ENCODE measurements at places on chromosomes 3 and 15.

- no peak for ATAC-seq
Observed at GRCh38 chr3:33063651-33064051, 33.3 kb downstream of the GLB1 start.

DNA sequence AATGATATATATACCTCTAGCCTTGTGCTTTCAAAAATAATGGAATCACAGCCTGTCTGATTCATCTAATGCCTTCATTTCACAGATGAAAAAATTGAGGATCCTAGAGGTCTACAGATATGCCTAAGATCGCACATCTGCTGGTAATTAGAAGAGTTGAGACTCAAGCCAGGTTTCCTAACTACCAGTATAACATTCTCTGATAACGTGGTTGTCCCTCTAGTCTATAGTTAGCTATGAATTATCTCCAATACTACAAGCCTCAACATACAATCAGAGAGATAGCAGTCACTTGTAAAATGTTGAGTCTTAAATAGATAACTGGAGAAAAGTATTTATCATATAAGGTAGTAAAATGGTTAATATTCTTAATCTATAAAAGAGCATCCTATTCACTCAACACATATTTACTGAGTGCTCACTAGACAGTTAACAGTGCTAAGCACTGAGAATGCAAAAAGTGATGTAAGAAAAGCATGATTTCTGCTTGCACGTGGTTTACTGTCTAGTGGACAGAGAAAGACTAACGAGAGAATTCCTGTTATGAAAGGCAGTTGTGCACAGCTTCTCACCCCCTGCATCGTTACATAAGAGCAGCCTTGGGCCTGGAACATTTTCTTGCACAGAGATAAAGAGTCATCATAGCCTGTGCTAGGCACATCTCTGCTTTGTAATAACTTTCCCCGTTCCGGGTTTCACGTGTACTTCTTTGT lies 4.9 kb upstream of the ENTPD3 start:
- no peak for ATAC-seq

DNA sequence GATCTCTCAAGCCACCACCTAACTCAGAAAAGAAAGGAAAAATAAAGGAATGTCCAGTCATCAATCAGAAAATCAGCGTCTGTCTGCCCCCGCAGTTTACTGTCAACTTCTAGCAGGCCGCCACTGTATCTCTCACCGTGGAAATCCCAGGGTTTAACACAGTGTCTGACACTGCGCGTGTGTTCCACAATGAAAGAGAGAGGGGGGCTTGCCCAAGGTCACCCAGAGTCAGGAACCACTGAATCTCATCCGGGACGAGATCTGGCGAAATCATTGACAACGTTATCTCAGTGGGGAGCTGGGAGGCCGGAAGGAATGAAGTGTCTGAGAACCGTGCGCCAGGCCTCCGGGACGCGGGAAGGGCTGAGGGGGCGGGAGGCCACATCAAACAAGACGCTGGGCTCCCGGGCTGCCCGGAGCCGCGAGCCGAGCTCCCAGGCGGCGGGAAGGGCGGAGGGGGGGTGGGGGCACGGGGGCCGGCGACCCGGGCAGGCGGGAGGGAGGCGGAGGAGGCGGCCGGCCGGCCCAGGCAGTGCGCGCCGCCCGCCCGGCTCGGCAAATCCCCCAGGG lies 2.2 kb upstream of the HES1 start:
- peak; percentile 2 for ATAC-seq

DNA sequence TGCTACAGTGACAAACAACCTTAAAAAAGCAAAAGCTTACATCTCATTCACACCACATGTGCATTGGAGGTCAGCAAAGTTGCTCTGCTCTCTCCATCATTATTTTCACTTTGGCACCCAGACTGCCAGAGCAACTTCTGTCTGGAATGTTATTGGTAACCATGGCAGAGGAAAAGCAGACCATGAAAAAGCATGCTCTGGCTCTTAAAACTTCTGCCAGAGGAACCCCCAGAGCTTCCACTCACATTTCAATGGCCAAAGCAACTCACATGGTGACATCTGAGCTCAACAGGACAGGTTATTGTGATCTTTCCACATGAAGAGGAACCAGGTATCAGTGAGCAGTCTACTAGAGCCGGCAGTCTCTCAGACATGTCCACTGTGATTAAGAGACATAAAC lies 21.9 kb upstream of the FRMD5 start:
- ATAC-seq = no peak

GRCh38 chr3:47646362-47646761 lies 67.7 kb upstream of the CSPG5 start:
- peak; percentile 36 for ATAC-seq

DNA sequence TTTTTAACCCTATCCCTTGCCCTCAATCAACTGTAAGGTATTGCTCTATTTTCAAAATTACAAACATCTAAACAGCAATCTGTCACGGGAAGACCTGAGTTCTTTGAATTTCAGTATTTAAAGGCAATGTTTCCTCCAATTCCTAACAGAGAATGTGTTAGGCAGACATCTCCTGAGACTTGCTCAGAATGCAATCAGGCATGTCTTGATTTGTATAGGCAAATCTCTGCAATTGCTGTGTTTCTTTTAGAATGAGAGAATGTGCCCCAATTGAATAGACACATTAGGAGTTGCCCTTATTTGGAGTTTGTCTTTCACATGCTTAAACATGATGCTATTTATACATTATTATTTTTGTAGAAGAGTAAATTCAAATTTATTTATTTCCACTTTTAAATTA lies 205.6 kb downstream of the CADM2 start:
- ATAC-seq = no peak

GRCh38 chr3:15051531-15051930 lies 13.6 kb downstream of the MRPS25 start:
- ATAC-seq = peak; percentile 25

DNA sequence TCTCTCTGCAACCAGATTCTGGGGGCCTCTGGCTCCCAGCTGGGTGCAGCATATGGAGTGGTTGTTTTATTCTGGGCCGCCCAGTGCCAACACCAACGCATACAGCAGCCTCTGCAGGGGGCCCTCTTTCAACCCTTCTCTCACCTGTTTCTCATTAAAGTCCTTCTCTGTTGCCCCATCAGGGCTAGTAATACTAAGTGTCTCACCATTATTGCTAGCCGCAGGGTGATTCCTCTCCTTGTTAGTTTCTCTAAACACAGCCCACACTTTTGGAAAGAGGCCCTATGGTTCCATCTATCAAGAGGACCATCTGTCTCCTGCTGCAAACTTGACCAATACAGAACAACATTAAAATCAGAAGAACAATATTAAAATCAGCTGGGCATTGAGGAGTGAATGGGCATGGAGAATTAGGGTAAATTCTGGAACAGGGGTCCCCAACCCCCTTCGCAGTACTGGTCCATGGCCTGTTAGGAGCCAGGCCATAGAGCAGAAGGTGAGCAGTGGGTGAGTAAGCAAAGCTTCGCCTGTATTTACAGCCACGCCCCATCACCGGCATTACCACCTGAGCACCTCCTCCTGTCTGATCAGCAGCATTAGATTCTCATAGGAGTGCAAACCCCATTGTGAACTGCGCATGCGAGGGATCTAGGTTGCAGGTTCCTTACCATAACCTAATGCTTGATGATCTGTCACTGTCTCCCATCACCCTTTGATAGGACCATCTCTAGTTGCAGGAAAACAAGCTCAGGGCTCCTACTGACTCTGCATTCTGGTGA lies 36.5 kb downstream of the ALS2CL start:
- no peak for ATAC-seq

DNA sequence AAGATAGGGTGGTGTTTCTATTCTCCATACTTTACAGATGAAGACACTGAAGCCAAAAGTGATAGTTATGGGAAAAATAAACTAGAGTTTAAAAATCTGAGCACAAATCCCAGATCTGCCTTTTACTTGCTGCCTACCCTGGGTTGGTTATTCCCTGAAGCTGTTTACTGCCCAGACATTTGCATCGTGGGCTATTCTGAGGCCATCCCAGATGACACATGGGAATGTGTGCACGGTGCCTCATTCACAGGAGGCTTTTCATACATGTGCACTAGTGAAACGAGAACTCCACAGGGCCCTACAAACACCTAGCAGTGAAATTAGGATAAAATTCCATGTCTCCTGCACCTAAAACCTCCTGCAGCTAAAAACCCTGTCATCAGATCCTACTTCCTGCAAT lies 17.5 kb downstream of the MYO5C start:
- ATAC-seq = no peak

- no peak for ATAC-seq
Observed at GRCh38 chr15:66409565-66410108, 22.9 kb downstream of the MAP2K1 start.

DNA sequence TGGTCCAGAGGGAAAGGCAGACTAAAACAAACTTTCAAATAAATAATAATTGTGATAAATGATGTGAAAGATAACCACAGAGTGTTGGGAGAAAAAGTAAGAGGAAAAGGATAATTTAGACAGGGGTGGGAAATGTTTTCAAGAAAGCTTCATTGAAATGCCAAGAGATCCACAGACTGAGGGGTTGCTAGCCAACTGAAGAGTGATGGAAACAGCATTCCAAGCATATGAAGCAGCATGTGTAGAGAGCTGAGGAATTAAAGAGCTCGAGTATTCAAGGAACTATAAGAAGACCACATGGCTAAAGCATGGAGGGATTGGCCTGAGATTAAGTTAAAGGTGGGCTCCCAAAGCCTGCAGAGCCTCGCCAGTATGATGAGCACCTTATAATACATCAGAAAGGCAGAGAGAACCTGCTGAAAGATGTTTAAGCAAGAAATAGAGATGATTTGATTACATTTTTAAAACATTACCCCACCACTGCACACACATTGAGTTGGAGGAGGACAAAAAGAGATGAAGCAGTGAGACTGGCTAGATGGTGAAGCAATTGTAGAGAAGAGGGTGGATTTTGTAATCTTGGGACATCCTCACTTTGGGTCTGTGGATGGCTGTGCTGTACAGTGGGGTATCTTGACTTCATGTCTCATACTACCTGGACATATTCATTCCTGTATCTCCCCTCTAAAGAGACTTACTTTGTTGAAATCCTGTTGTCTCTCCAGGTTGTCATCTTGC lies 100.8 kb downstream of the STAC start:
- ATAC-seq = peak; percentile 60

DNA sequence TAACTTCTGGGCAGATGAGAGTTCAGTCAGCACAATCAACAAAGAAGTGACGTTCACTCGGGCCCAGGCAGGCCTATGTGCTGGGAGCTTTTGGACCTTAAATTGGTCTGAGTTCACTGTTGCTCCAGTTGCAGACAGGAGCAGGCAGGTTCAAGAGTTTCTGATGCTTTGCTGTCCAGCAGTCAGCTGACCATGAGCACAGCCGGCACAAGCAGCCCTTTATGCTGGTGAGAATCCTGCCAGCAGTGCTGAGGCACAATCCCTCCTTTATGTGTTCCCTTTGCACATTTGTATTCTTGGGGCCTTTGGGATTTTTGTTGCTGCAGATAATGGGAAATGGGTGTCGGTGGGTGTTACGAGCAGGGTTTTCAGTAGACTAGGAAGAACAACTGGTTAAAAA lies 81.2 kb upstream of the GOLGA8J start:
- no peak for ATAC-seq

- ATAC-seq = no peak
Observed at GRCh38 chr3:55623786-55624185, 136.7 kb upstream of the WNT5A start.

DNA sequence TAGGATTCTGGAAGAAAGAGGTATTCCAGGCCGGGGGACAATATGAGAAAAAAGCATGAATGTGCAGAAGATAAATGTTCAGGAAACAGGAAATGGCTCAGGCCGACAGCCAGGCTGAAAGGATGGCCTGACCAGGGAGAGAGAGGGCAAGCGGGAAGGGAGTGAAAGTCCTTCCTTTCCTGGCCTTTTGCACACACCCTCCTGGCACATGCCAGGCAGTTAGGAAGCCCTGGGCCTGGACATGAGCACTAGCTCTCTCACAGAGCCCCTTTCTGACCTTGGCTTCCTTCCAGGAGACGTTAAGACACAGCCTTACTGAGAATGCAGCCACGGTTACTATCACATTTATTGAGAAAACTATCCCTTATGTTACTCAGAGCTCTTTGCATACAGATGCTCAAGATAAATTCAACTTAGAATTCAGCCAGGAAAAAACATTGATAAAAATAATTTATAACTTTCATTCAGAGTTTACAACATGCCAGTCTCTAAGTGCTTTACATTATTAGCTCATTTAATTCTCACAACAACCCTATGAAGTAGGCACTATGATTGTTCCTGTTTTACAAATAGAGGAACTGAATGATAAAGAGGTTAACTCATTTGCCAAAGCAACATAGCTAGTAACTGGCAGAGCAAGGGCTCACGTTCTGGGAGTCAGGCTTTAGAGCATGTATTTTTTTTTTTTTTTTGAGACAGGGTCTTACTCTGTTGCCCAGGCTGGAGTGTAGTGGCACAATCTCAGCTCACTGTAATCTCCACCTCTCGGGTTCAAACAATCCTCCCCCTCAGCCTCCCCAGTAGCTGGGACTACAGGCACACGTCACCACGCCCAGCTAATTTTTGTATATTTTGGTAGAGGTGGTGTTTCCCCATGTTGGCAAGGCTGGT lies 39.4 kb upstream of the SMAD3 start:
- ATAC-seq = no peak

- ATAC-seq = no peak
Observed at GRCh38 chr3:180626844-180627243, 24.9 kb downstream of the TTC14 start.

GRCh38 chr3:167742338-167742737 lies 6.8 kb downstream of the SERPINI1 start:
- ATAC-seq = no peak

DNA sequence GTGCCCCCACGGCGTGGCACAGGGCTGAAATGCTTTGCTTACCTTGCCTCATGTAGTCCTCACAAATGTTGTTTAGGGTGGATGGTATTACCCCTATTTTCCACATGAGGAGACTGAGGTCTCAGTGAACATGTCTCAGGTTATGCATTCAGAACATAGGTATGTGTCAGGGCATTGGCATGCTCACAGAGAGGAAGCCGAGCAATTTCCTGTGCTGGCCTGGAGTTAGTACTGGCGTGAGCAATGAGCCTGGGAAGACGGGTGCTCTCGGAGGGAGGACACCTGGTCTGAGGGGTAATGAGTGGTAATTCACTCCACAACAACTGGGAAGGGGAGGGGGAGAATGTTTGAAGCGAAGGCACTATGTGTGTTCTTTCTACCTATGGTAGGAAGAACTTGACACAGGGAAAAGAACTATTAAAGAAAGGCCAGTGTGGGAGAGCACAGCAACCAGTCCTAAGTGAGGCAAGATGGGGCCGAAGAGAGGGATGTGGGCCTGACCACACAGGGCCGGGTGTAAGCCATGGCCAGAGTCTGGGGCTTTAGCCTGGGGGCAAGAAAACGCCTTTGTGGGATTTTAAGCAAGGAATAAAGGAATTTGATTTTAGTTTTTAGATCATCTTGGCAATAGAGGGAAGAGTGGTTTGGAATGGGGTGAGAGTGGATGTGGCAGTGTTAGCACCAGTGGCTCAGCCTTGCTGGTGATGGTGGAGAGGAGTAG lies 4.9 kb upstream of the FAM131A start:
- ATAC-seq = no peak

Data from gastroesophageal sphincter (tissue), 4 donors.